ENCODE measurements at places on chromosomes 5 and 9. TPM values are rescaled to one million over a fixed set of nuclear protein-coding genes. Genes with fewer than 3 reads are reported as not detected.

Gene ALAD
- 10.7 TPM for polyA plus RNA-seq

Gene ZNG1E
- 144 TPM for polyA plus RNA-seq

Gene PCDHB13
- 5.2 TPM for polyA plus RNA-seq

Gene HTR1A
- polyA plus RNA-seq: not detected

Gene CCNI2
- 152 TPM for polyA plus RNA-seq

Gene SLC2A6
- 11.9 TPM for polyA plus RNA-seq

Gene INSL4
- polyA plus RNA-seq: not detected

Gene RANBP17
- polyA plus RNA-seq: not detected

Gene SLC34A1
- not detected for polyA plus RNA-seq

Gene CAVIN4
- polyA plus RNA-seq: 0.11 TPM

Gene ASS1
- polyA plus RNA-seq: 18.5 TPM

All from Purkinje cell (primary cell).